ENCODE measurements at places on chromosomes 3 and 15. TPM values are rescaled to one million over a fixed set of nuclear protein-coding genes. Genes with fewer than 3 reads are reported as not detected.

GRCh38 chr3:54797111-54797510 is 130.7 kb downstream of the LRTM1 start:
- no peak for DNase-seq

GRCh38 chr3:32817257-32817557 is 590 bp upstream of the TRIM71 start:
- DNase-seq, result no peak

Gene C3orf20
- 0.08 TPM for polyA plus RNA-seq

- no peak for DNase-seq
These were observed 10.6 kb upstream of the SEMA7A start for GRCh38 chr15:74444106-74445062.

Gene GLDN
- polyA plus RNA-seq, result 0.34 TPM

DNA sequence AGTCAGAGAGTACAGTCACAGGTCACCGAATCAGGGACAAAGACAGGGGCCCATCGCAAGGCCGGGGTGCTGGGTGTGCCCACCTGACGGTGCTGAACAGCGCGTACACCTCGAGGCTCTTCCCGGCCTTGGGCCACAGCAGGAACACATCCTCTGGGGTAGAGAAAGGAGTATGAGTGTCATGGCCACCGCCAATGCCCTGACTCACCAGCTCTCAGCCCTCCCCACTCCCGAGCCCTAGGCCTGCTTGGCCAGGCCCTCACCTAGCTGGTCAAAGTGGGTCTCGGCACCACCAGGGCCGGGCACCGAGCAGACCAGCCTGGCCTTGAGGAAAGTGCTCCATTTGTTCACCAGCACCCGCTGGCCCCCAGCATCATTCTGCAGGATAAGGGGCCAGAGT is 4.2 kb downstream of the SEMA3G start:
- DNase-seq, result no peak
